Hematopoietic multipotent progenitor cell treated with erythropoietin and hydrocortisone succinate and interleukin-3 and kit ligand, for 15 days (in vitro differentiated cells): ENCODE measurements at places on chromosomes 11 and 22.

GRCh38 chr11:96388891-96389719 is 607 bp downstream of the CCDC82 start:
- DNase-seq = no peak

DNA sequence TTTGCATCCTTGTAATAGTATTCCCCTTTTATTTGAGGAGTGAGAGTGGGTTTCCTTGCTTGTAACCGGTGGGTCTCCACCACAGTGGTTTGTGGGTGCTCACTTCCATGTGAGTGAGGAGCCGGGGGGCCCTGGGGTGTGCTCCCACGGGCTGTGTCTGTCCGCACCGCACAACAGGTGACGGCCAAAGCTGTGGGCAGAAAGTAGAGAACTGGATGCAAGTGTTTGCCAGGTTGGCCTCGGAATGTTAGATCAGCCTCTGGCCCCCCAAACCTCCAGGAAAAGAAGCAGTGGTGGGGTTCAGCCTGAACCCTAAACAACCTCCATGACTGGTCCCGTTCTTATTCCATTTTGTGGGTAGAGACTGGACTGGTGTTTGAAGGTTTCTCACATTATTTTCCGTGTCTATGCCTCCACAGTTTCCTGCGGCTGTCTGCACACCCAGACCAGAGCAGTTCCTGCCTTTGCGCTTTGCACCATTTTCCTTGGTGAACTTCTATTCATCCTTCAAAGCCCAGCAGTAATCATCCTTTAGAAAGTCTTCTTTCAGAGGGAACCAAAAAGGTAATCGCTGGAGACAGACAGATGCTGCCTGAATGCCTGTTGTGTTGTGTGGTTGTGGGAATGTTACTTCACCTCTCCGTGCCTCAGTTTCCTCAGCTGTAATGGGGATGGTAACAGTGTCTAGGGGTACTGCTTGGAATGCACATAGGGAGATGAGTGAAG is 77.2 kb downstream of the MYEOV start:
- no peak for DNase-seq

DNA sequence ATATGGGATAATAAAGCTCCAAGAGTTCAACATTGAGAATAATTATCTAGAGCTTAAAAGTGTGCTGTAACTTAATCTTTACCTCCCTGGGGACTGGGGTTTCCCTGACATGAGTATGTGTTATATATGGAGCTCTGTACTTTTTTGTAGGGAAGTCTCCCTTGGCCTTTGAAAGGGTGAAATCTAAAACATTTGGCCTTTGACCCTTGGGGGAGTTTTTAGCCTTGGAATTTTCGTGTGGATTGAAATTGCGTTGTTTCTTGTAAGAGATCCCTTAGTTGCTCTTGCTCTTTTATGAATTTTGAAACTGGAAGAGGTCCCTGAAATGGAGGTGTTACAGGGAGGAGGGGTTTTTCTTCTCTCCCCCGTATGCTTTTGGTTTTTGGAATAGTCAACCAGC is 450.0 kb downstream of the NELL1 start:
- DNase-seq = no peak

DNA sequence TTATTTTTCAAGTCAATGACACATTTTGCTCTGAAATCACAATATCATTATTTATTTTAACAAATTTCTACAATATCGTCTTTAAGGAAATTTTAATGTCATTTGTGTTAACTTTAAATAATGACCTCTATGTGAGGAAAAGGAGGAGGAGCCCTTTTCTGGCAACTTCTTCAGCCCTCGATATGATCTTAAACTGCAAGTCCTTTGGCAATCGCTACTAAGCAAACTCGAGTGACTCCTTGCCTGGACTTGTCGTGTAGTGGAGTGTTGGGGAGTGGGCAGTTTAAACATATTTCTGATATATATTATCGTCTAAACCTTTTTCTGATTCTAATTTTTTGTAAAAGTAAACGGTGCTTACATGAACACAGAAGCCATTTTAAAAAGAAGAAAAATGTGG is 16.7 kb downstream of the ETS1 start:
- DNase-seq = no peak

- DNase-seq = no peak
These were observed 86.0 kb downstream of the CEP164 start for GRCh38 chr11:117413616-117414015.

- DNase-seq = no peak
These were observed 118.4 kb upstream of the SESN3 start for GRCh38 chr11:95349345-95349942.

GRCh38 chr11:11446967-11447366 is 93.9 kb upstream of the CSNK2A3 start:
- DNase-seq = no peak

- no peak for DNase-seq
These were observed 137.7 kb downstream of the CRYBB2 start for GRCh38 chr22:25357132-25357455.

GRCh38 chr11:88359541-88359940 is 22.0 kb upstream of the CTSC start:
- DNase-seq = peak; percentile 7

GRCh38 chr11:86919557-86920210 is 35.5 kb downstream of the FZD4 start:
- DNase-seq = no peak

- DNase-seq = no peak
These were observed 10.9 kb upstream of the FCHSD2 start for GRCh38 chr11:73152861-73153483.

GRCh38 chr11:20397281-20397680 is 9.8 kb downstream of the PRMT3 start:
- peak; percentile 72 for DNase-seq

DNA sequence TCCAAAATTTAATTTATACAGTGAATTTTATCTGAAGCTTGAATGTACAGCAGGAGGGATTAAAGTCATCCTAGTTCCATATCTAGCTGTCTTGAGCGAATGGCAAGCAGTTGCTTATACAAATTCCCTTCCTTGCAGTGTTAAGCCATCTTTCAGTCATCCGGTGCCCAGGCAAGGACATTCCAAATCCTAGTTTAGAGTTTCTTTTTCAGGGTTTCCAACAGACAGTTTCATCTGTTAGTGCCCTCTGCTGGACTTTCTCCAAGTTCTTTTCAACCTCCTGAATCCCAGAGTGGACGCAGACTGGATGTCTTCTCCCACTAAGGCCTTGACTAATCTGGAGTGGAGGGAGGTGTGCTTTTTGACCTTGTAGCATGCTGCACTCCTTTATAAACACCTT is 45.4 kb downstream of the GRAMD1B start:
- DNase-seq = no peak

DNA sequence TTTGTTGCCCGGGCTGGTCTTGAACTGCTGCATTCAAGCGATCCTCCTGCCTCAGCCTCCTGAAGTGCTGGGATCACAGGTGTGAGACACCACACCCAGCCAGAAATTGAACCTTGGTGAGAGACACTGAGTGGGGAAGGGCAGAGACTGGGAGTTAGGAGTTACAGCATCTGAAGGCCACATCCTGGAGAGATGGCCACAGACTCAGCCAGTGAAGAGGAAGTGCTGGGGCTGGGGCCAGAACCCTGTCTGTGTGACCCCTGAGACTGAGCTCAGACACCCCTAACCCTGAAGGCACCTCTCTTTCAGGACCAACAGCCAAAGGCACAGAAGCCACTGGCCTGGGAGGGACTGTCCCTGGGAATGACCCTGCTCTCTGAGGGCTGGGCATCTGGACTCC is 33.8 kb downstream of the TXN2 start:
- no peak for DNase-seq

- DNase-seq = no peak
These were observed 43.3 kb downstream of the MYEOV start for GRCh38 chr11:69337211-69337721.

GRCh38 chr11:13327421-13327820 is 49.8 kb downstream of the BMAL1 start:
- DNase-seq = no peak

- DNase-seq = no peak
These were observed 75.1 kb upstream of the SESN3 start for GRCh38 chr11:95306123-95306522.

GRCh38 chr11:12285811-12286222 is 91.6 kb upstream of the PARVA start:
- no peak for DNase-seq

GRCh38 chr11:19220903-19221724 is 19.3 kb upstream of the CSRP3 start:
- no peak for DNase-seq

GRCh38 chr22:19371893-19372292 is 59.6 kb downstream of the HIRA start:
- no peak for DNase-seq

DNA sequence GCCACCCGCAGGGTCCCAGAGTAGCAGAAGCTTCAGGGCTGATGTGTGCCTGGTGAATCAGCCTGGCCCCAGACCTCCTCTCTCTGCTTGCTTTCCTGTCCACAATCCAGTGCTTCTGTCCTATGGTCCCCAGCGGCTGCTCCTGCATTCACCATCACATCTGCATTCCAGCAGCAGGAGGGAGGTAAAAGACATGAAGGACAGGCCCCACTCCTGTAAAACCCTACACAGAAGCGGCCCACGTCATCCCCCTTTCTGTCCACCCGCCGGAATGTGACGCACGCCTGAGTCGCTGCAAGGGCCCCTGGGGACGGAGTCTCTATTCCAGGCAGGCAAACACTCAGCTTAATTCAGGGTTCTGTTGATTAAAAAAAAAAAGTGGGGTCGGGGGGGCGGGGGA is 58.3 kb downstream of the CDKN1C start:
- DNase-seq = no peak

- DNase-seq = no peak
These were observed 14.1 kb downstream of the FGF19 start for GRCh38 chr11:69689484-69690319.

DNA sequence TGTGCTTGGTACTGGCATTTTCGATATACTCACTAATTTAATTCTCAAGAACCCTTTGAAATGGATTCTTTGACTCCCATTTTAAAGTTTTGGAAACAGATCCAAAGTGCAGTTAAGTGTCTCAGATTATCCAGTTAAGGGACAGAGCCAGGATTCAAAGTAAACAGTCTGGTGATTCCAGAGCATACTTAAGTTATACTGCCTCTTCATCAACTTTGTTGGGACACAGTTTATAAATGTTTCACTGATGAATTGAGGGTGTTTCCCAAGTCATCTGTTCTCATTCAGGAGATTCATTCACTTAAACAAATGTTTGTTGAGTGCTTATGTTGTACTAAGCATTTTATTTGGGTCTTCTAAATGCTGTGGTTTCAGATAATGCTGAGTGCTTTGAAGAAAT is 17.1 kb downstream of the KDM2A start:
- DNase-seq = no peak

DNA sequence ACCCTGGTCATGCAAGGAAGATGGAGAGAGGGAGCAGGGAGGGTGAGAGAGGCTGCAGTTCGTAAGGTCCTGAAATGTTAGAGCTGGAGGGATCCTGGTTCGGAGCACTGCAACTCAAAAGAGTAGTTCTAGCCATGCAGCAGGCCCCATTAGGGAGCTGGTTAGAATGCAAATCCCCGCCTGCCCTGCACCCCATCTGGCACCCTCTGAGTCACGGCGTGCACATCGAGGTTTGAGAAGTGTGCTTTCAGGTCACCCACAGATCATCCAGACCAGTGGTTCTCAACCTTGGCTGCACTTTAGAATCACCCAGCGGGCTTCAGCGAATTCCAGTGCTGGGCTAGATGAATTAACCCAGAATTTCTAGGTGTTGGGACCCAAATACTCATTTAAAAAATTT is 48.2 kb downstream of the ST3GAL4 start:
- DNase-seq = no peak

- no peak for DNase-seq
These were observed 40.4 kb downstream of the SLCO2B1 start for GRCh38 chr11:75191330-75191717.

DNA sequence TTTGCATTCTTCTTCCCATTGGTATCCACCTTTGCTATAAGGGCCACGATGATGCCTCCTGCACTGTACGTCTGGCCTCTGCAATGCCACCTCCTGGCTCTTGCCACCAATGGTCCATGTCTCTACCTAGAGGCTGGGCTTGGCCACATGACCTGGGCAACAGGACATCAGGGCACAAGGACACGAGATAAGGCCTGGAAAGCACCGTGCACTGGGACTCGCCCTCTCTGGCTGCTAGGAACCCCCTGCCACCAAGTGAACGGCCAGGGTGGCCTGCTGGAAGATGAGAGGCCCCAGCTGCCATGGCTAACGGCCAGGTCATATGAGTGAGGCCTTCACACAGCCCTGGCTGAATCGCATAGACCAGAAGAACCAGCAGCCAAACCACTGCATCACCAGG is 87.4 kb downstream of the TRMU start:
- DNase-seq = no peak

DNA sequence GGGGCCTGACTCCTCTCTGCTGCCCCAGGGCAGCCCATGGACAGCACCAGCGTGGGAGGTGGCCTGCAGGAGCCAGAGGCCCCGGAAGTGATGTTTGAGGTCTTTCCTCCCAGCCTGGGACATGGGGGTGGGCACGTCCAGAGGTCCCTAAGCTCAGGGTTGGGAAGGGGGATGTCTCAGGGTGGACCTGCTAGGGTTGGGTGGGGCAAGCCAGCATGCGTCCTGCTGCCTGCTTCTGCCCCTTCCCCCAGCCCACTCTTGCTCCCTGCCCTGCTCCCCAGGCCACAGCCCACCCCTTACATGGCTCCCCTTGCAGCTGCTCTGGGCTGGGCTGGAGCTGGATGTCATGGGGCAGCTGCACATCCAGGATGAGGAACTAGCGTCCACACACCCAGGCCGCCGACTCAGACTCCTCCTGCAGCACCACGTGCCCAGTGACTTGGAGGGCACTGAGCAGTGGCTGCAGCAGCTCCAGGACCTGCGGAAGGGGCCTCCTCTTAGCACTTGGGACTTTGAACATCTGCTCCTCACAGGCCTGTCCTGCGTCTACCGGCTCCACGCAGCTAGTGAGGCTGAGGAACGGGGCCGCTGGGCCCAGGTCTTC is 1.3 kb downstream of the FAM180B start:
- no peak for DNase-seq

GRCh38 chr11:130635937-130636630 is 187.6 kb downstream of the ADAMTS15 start:
- DNase-seq = no peak

DNA sequence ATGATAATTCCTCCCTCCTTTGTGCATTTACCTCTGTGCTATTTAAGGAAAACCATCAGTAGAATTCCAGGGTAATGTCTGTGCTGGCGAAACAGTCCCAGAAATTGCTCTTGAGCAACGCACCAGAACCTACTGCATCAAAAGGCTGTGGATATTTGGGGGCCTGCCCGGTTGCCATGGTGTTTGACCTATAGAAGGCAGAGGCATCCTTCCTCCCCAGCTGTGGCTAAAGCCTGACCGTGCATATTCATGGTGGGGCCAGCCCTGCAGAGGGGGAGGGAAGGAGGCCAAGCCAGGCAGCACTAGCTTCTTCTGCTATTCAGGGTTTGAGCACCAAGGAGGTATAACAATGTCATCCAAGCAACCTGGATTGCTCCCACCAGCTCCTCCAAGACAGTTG is 215.0 kb upstream of the E2F8 start:
- DNase-seq = no peak

DNA sequence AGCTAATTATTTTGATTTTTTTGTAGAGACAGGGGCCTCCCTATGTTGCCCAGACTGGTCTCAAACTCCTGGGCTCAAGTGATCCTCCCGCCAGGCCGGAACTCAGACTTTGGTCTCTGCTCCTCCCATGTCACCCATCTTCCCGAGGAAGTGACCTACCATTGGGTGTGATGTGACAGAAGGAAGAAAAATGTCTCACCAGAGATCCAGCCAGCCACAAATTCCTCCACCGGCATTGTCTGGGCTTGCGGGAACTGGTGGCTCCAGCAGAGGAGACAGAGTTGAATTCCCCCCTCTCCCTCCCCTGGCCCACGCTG is 772 bp downstream of the SLC25A45 start:
- no peak for DNase-seq
